ENCODE measurements at places on chromosomes 4 and X.

- no peak overlapping the region for H3K27ac ChIP-seq
- H3K4me1 ChIP-seq, result no peaks in the 10 kb centered on the region
- DNase-seq, result no peak
- H3K27me3 ChIP-seq, result no peaks in the 10 kb centered on the region
- no peak overlapping the region for H3K4me3 ChIP-seq
Measured at GRCh38 chrX:77953302-77953701, 16.1 kb downstream of the PGAM4 start.

DNA sequence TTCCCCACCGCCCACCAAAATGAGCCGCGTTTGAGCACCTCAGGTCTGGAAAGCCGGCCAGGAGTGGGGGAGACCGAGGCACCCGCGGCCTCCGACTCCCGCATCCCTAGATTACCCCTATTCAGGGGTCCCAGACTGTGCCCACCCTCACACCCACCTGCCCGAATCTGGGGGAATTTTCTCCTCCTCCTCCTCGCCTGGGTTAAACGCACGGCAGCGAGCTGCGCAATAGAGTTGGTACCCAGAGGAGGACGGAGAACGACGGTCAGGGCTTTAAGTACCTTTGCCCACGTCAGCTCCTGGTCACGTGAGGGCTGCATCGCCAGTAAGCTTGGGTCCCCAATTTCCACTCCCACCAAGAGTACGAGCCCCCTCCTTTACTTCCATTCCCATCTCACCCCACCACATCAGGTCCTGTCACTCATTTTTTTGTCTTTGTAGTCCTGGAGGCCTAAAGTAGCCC lies at the start of gene ARMCX2:
TSS of gene ARMCX2 (minus strand) at position 250 of the 463 bp plus-strand sequence. CDS start 2,262 bp downstream, outside the sequence.
- H3K36me3 ChIP-seq, result no peaks in the 10 kb centered on the region
- H3K27ac ChIP-seq, result no peak within 1 kb of the TSS
- H3K27me3 ChIP-seq, result peaks cover 25% of the 10 kb centered on the region

GRCh38 chr4:17636341-17636695 lies 21.9 kb downstream of the MED28 start:
- H3K36me3 ChIP-seq, result peaks cover 25% of the 10 kb centered on the region
- no peak overlapping the region for H3K4me3 ChIP-seq
- H3K4me1 ChIP-seq, result peaks cover 6% of the 10 kb centered on the region
- H3K27me3 ChIP-seq, result no peaks in the 10 kb centered on the region

- H3K4me1 ChIP-seq, result no peaks in the 10 kb centered on the region
- no peak for DNase-seq
- no peaks in the 10 kb centered on the region for H3K36me3 ChIP-seq
Measured at GRCh38 chr4:79178760-79179159, 147.1 kb downstream of the NAA11 start.
